Endodermal cell (in vitro differentiated cells): ENCODE measurements at places on chromosomes 5 and 9. TPM values are rescaled to one million over a fixed set of nuclear protein-coding genes. Genes with fewer than 3 reads are reported as not detected.

Gene IL9
- total RNA-seq, result not detected in 2 replicates

DNA sequence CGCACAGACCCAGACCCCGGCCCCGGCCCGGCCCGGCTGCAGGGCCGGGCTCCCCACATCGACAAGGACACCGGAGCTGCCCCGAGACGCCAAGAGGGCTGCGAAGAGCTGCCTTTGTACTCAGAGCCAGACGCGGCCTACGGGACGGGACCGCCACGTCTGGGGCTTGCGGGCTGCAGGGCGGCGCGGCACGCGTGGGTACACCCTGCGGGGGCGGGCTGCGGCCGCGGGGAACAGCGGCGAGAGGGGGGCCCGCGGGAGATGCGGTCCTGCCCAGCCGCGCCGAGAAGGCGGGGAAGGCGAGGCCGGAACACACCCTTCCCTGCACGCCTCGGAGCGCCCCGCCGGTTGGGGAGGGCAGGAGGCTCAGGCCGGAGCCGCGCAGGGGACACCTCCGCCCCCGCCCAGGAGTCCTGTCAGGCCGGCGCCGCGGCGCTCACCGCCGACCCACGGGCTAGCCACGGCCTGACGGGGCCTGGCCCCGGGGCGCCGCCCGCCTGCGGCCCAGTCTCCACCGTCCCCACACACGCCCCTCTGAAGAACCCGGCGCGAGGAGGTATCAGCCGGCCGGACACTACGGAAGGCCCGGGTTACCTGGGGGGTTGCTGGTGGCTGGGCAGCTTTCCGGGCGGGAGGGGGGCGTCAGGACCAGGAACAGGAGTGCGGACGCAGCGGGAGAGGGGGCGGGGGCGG lies 478 bp downstream of the RAB14 start:
- DNase-seq, result peak; percentile 70

GRCh38 chr9:126331964-126332748 lies 5.5 kb downstream of the MVB12B start:
- DNase-seq, result no peak

DNA sequence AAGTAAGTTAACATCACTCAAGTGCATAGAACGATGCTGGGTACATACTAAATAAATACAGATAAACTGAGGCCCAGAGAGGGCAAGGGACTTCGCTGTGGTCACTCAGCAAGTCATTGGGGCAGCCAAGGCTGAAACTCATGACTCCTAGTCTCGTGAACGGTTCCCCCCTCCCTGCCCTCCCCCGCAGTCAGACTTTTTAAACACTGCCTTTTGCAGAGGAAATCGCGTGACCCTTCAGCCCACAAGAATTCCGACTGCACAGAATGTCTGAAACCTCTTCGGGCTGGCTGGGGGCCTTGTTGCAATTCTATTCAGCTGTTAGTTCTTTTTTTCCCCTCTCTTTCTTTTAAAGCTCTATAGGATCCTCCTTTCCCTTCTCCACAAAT lies 28.1 kb downstream of the NEK6 start:
- DNase-seq, result no peak

- DNase-seq, result no peak
These were observed 39.8 kb upstream of the TLE1 start for GRCh38 chr9:81729135-81729534.
